ENCODE measurements at places on chromosomes 5 and 9.

GRCh38 chr5:173018358-173018757, 34.8 kb downstream of the ATP6V0E1 start:
- no peak for DNase-seq

DNA sequence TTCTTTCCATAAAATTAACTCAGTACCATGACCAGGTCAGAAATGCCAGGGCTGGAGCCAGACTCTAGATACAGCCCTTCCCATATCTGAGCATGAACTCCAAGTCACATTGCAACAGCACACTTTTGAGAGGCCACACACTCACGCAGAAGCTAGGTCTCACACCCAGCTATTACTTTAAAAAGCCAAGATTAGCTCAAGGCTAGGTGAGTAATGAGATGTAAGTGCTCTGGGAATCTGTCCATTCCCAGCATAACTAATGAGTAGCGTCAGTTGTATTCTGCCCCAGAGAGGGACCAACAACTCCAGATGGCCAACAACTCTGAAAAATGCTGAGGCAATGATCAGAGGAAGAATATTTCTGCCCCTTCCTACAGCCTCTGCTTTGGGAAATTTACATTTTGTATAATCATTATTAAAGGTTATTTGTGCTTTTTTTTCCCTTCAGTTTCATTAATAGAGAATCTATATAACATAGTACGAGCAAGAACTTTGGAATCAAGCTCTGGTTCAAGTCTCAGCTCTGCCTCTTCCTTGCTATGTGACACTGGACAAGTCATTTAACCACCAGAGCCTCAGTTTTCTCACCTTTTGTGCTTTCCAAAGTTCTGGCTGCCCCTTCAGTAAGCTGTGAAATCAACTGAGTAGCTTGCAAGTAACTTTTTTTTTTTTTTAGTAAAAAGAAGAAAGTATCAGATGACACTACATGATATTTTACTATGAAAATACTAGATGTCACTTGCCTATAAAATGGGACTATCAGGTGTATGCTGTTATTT, 118.3 kb downstream of the NR6A1 start:
- DNase-seq = no peak

GRCh38 chr5:127596501-127596900, 52.4 kb upstream of the CTXN3 start:
- DNase-seq = no peak

- no peak for DNase-seq
Observed at GRCh38 chr9:133105461-133105770, 15.6 kb downstream of the RALGDS start.
